ENCODE measurements at places on chromosomes 2 and 18.

- DNase-seq: no peak
Measured at GRCh38 chr2:37802899-37803379, 122.1 kb upstream of the RMDN2 start.

GRCh38 chr2:188320861-188321260 lies 29.2 kb downstream of the GULP1 start:
- DNase-seq: no peak

DNA sequence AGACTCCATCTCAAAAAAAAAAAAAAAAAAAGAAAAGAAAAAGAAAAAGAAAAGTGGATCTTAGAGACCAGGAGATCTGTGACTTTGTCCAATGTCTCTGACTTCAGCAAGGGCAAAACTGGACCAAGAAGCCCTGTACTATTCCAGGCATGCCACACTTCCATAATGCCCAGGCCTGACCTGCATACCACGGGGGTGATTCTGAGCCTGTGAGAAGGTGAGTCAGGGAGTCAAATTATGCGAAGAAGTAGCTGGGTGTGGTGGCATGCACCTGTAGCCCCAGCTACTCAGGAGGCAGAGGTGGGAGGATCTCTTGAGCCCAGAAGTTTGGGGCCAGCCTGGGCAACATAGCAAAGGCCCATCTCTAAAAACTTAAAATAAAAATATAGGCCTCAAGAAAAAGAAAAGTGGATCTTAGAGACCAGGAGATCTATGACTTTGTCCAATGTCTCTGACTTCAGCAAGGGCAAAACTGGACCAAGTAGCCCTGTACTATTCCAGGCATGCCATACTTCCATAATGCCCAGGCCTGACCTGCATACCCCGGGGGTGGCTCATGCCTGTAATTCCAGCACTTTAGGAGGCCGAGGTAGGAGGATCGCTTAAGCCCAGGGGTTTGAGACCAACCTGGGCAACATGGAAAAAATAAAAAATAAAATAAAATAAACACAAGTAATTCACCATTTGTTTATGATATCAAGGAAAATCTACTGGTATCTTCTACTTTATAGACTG lies 12.2 kb upstream of the PUM2 start:
- no peak for DNase-seq

DNA sequence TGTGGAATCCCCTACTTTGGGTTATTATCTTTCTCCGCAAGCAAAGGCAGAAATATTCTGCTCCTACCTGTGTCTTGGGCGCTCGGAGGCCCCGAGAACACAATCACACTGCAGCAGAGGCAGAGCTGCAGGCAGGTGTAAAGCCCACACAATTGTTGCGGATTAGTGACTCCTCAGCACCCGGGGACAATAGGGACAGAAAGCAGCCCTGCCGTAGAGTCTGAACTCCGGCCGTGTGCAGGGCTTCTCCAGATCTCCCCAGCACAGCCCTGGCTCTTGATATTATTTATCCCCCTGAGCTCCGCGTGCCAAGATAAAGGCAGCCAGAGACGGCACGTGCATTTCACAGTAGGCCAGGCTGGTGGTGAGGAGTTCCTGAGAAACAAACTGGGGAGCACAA lies 229.2 kb downstream of the EN1 start:
- no peak for DNase-seq

DNA sequence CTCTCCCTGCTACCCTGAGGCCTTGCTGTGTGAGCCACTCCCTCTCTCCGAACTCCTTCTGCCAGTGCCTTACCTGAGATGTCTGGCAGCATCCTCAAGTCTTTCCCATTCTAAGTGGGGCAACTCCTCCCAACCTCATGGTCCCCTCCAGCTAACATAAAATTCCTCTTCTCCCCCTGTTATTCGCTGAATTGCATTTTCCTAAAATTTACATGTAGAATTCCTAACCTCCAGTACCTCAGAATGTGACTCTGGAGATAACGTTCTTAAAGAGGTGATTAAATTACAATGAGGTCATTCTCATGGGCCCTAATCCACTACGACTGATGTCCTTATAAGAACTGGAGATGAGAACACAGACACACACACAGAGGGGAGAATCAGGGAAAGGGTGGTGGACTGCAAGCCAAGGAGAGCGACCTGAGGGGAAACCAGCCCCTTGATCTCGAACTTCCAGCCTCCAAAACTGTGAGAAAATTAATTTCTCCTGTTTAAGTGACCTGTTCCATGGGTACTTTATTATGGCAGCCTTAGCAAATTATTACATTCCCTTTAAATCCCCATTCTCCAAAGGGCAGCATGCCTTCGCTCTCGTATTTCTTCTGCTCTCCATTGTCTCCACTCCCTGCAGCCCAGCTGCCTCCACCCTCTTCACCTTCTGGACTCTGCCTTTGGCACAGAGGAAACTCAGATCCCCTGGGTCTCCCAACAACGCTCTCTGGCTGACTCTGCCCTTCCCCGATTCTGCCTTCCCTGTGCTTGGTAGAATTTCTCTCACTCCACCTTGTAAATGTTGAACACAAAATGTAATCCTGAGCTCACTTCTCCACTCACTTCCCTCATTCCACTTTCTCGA lies 70.5 kb downstream of the TGIF1 start:
- no peak for DNase-seq

GRCh38 chr2:30456106-30456505 lies 9.1 kb downstream of the LCLAT1 start:
- no peak for DNase-seq

DNA sequence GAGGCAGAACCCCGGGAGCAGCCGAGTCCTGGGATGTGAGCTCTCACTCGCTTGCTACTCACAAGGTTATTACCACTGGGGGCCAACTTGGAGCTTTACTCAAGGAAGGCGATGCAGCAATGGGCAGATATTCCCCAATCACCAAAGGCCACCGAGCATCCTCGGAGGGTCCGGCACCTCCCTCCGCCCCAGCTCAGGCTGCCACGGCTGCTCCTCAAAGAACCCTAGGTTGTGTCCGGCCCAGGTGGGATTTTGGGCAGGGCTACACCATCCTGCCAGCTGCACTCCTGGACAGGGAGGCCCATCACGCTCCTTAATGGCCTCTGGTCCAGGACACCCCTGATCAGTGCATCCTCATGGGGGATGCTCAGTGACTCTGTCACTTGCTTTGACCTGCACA lies 24.8 kb downstream of the FBLN7 start:
- DNase-seq: no peak

- no peak for DNase-seq
Measured at GRCh38 chr2:57534358-57534757, 512.2 kb upstream of the VRK2 start.

DNA sequence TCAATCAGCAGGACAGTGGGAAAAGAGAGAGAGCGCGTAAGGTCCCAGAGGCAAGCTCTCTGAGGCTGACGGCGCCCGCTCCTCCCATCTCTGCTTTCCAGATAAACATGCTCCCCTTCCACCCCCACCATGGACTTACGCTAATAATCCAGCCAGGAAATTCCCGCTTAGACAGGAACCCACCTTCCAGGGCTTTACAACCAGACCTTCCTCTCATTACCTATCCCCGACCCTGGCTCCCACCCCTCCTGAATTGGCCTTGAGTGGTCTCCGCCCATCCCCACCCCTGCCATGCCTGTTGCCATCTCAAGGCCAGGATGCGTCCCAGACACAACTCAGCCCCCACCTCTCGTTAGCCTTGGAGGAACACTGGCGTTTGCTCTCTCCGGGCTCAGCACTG lies 131.1 kb downstream of the SMAD2 start:
- no peak for DNase-seq

DNA sequence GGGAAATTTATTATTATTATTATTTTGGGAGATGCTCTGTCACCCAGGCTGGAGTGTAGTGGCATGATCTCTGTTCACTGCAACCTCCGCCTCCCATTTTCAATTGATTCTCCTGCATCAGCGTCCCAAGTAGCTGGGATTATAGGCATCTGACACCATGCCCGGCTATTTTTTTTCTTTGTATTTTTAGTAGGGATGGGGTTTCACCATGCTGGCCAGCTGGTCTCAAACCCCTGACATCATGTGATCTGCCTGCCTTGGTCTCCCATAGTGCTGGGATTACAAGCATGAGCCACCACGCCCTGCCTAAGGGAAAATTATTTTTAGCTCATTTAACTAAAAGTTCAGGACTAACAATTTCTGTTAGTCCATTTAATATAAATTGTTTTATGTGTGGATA lies 109.2 kb upstream of the SESTD1 start:
- no peak for DNase-seq

DNA sequence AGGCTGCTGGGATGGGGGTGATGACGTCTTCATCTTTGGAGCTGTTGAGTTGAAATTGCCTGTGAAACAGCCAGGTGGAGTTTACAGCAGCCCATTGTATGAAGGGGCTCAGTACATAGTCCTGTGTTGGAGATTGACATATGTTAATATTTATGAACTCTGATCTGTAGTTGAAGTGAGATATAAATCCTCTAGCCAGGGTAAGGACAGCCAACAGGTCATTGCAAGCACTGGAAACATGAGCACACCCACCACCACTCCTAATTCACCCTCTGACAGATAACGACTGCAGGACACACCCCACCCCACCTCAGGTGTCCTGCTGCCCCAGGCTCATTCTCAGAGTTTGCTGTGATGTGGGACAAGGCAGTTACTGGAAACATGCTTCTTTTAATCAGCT lies 112.4 kb upstream of the TRIB2 start:
- no peak for DNase-seq

- DNase-seq: no peak
Measured at GRCh38 chr2:152546230-152546837, 170.9 kb downstream of the PRPF40A start.

- DNase-seq: no peak
Measured at GRCh38 chr18:5627776-5628511, 84.1 kb upstream of the EPB41L3 start.

- DNase-seq: no peak
Measured at GRCh38 chr2:111982822-111983221, 72.2 kb upstream of the TMEM87B start.

DNA sequence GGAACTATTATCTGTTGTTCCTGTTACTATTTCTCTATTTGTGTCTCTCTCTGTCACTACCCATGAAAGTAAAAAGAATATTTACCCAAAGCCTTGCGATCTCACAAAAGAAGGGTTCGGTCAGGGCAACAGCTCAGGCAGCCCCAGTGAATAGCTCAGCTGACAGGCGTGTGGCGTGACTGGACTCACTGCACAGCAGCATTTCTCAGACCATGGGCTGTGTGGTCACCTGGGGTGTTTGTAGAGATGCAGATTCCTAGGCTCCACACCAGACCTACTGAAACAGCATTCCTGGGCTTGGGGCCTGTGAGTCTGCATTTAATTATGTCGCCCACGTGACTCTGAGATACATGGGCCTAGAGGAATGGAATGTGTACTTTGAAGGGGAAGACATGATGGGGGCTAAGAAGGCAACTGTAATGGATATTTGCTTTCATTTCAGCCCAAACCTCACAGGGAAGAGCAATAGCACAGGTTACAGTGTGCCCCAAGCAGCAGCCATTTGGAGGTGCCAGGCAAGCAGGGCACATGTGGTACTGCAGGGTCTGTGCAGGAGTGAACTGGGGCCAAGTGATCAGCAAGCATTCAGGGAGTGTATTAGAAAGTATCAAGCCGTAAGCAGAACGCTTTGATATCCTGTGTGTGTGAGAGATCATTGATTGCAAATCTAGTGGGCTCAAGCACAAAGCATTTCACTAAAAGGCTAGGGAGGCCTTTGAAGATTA lies 90.4 kb upstream of the RBMS1 start:
- no peak for DNase-seq

DNA sequence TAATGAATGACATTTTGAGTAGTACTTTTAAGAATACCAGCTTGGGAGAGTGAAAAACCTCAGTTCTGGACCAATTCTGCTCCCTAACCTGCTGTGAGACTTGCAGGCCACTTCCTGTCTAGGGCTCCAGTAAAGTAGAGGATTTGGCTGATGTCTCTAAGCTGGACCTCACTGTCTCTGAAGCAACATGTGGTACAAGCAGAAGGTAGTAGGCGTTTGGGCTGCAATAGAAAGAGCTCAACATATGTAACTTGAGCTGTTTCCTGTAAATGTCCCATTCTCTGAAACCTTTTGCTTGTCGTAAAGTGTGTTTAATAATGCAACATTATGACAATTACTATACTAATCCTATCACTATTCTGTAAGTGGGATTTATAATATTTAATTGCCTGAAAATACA lies 213.1 kb downstream of the MYO3B start:
- no peak for DNase-seq

- no peak for DNase-seq
Measured at GRCh38 chr2:2041256-2041824, 289.7 kb downstream of the MYT1L start.

DNA sequence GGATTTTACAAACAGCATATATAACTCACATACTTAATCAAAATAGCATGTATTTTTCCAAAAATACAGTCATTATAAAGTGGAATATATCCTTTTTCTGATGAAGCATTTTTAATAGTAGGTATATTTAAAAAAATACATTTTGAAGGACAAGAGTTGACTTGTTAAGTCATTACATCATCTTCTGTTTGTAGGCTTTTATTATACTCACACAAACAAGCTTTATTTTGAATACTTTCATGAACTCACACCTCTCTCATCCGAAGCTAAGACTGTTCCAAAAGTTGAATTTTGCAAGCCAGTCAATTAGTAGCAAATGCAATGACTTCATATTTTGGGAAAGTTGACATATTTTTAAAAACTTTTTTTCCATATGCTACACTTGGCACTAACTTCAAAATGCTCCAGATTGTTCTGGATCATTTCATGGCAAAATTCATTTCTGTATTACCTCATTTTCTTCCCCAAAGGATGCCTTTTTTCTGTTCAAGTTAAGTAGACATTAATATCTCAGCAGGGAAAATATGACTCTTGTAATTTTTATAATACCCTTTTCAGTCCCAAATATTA lies 68.5 kb upstream of the WDR75 start:
- DNase-seq: no peak

DNA sequence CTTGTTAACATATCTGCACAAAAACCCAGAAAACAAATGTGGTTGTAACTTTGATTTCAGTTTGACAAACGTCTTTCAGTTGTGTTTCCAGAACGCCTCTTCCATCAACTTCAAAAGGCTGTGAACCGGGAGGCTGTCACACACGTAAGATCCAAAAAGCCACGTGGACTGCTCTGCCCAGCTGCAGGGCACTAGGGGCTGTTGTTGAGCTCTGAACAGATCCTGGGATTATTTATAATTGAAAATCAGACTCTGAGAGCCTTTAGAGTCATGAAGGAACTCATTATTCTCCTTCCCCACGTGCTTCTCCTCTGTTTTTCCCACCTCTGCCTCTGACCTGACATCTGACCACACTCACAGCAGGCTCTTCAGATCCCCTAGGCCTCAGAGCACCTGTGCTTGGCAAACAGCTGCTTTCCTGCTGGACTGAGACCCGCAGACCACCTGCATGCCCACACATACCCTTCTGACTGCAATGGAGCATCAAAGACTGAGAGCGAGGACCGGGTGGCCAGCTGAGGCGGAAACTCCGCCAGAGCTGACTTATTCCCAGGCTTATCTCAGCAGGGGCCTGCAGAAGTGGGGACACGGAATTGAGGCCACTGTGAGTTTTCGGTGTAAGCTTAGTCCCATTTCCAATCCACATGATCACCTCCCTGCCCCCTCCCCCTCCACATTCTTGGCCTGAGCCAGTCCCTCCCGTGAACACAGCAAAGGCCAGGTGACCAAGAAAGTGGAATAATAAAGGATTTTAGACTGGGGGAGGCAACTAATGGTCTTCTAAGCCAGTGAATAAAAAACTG lies 114.8 kb downstream of the ATL2 start:
- DNase-seq: no peak

Measured in NCI-H1694 (cell line).